ENCODE measurements at places on chromosomes 11 and 22. TPM values are rescaled to one million over a fixed set of nuclear protein-coding genes. Genes with fewer than 3 reads are reported as not detected.
A peak's percentile ranks its signal among the peaks of the same experiment; 100 is the strongest.

Gene CABP4
- total RNA-seq: 4.2 TPM

DNA sequence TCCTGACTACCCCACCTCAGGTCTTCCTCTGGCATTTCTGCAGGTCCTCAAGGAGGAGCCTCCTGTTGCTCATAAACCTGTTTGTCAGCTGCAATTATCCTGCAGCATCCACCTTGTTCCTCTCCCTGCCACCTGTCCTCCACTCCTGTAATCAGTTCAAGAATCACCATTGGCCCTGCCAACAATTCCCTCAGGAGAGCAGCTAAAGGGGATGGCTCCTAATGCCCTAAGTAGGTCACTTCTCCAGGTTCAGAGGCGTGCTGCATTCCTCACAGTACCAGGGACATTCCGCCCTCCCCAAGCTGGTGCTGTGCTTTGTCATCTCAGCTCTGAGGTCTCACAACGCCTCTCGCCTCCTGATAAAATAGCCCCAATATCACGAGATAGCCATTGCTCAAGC, 2.1 kb downstream of the CLDN25 start:
- no peak for DNase-seq

Gene KCNJ11
- total RNA-seq: 17.1 TPM

Gene RAG2
- not detected for total RNA-seq

- DNase-seq: peak; percentile 89
Measured at GRCh38 chr11:125263268-125263790, 98.8 kb downstream of the PKNOX2 start.

Gene MMP12
- total RNA-seq: 0.16 TPM

DNA sequence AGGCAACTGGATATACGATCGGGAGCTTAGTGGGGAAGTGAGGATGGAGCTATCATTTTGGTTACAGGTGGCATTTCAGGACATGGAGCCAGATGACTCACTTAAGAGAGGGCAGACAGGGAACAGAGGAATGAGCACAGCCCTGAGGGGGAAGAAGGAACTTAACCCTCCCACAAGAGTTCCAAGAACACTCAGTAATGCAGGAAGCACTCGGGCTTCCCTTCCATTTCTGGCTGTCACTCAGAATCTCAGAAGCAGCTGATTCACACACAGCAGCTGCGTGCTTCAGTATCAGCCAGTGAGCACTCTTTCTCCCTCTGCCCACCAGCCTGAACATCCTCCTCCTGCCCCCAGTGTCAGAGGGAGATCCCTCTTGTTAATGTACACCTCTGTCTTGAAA, 34.8 kb downstream of the EFCAB6 start:
- no peak for DNase-seq

Gene OR9Q1
- not detected for total RNA-seq

- DNase-seq: no peak
Measured at GRCh38 chr11:88100151-88100550, 75.1 kb downstream of the RAB38 start.

- DNase-seq: no peak
Measured at GRCh38 chr11:46554213-46555147, 39.3 kb downstream of the AMBRA1 start.

Gene OLFML1
- total RNA-seq: 4.8 TPM

DNA sequence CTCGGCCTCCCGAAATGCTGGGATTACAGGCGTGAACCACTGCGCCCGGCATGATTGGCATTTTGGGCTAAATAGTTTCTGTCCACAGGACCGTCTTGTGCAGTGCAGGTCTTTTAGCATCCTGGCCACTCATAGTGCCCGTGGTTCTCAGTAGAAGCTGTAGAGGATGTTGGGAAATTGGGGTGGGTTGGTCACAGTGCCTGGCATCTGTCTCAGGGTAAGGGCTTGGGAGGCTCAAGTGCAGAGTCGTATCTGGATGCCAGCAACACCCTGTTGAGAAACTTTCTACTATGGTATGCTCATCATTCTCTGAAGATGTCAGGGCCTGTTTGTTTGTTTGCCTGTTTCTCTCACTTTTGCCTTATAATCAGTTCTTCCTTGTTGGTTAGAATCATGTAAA, 21.9 kb downstream of the UBE2L3 start:
- DNase-seq: no peak

Gene CCDC34
- 2.1 TPM for total RNA-seq

GRCh38 chr22:24444251-24444650, 16.9 kb downstream of the ADORA2A start:
- DNase-seq: no peak

Gene MAPK8IP1
- total RNA-seq: 7.7 TPM

Gene SDHD
- 314 TPM for total RNA-seq

Gene CTTN
- 133 TPM for total RNA-seq

- DNase-seq: no peak
Measured at GRCh38 chr22:18145676-18146388, 4.1 kb upstream of the USP18 start.

Gene CHRNA10
- total RNA-seq: 0.50 TPM

Gene CARD16
- 3.9 TPM for total RNA-seq

DNA sequence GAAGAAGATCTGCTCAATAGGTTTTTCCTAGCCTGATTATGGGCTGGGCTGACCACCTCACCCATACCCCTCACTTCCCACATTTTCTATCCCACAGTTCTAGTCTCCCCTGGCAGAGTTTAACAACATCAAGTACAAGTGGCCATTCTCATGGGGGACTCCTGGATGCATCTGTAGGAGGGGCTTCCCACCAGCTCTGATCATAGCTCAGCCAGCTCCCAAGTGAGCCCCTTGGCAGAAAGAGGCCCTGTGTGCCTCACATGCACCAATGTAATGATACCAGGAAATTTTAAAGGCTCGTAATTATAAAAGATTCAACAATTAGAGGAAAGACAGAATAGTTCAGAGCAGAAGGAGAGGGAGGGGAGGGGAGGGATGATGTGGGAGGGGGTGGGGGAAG, 144.2 kb upstream of the SYT13 start:
- DNase-seq: no peak

DNA sequence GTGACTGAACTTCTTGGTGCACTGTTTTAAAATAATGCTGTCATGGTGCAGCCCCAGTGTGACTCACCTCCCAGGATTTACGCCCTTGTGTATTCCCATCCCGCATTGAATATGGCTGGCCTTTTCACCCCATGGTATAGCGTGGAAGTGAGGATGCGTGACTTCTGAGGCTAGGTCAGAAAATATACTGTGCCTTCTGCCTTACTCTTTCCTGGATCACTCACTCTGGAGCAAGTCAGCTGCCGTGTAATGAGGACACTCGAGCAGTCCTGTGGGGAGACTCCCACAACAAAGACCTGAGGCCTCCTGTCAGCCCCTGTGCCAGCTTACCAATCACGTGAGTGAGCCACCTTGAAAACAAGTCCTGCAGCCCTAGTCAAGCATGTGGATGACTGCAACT, 471.9 kb upstream of the KIRREL3 start:
- DNase-seq: no peak

DNA sequence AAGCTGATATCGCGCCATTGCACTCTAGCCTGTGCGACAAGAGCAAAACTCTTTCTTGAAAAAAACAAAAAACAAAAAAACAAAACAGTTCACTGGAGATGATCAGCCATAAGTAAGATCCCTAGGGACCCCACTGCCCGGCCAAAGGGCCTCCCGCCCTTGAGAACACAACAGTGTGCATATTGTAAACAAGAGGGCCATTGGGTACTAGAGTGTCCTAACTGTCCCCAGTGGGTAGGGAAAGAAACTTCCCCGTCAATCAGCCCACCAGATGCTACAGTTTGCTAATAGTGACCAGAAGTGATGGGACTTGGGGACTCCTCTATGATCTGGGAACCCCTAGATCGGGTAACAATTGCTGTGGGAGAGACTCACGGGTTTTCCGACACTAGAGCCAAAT, 3.7 kb upstream of the ACY3 start:
- no peak for DNase-seq

DNA sequence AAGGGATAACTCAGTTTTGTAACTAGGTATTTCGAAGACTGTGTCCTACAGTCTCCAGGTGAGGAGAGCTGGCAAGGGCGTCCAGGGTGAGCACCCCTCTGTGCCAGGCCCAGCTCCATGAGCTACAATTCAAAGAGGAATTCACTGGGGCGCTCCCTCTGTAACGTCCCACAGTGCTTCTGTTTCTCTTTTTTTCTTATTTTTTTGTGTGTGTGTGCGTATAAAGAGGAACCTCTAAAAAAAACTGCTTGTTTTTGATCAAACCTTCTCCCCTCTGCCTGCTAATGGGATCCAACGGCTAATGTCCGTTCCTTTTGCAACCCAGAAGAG, 17.1 kb downstream of the ASCC2 start:
- DNase-seq: no peak

DNA sequence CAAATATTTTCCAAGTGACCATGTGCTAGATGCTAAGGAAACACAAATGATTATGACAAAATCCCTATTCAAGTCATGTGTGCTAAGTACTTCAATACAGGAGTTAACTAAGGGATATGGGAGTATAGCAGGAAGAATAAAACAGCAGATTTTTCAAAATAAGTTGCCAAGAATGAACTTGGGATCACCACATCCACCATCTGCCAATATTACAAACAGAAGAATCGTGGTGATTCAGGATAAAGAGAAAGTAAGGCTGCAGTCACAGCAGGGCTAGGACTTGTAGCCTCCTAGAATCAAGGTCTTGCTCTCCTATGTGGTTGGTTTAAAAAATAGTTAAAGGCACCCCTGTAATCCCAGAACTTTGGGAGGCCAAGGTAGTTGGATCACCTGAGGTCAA, 34.3 kb downstream of the MRTFA start:
- DNase-seq: no peak

Gene TEF
- total RNA-seq: 10.6 TPM

- DNase-seq: no peak
Measured at GRCh38 chr11:115802641-115803040, 298.4 kb upstream of the CADM1 start.

Gene LIMK2
- 7.1 TPM for total RNA-seq

- no peak for DNase-seq
Measured at GRCh38 chr11:68893282-68893681, 10.3 kb downstream of the MRPL21 start.

GRCh38 chr11:72037554-72038311, 39.0 kb downstream of the IL18BP start:
- peak; percentile 43 for DNase-seq

Gene DDX25
- not detected for total RNA-seq

Gene KCNJ1
- total RNA-seq: not detected

DNA sequence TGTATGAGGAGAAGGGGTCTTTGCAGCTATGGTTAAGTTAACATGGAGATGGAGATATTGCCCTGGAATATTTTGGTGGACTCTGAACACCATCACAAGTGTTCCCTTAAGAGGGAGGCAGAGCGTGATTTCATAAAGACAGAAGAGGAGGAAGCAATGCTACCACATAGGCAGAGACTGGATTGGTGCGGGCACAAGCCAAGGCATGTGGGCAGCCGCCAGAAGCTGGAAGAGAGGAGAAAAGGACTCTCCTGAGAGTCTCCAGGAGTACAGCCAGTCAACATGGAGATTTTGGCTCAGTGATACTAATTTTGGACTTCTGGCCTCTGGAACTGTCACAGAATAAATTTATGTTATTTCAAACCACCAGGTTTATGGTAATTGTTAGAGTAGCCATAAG, 231.6 kb downstream of the OPCML start:
- no peak for DNase-seq

GRCh38 chr11:78085972-78086371, 6.3 kb upstream of the NDUFC2 start:
- DNase-seq: no peak

Gene NUMA1
- 101 TPM for total RNA-seq

DNA sequence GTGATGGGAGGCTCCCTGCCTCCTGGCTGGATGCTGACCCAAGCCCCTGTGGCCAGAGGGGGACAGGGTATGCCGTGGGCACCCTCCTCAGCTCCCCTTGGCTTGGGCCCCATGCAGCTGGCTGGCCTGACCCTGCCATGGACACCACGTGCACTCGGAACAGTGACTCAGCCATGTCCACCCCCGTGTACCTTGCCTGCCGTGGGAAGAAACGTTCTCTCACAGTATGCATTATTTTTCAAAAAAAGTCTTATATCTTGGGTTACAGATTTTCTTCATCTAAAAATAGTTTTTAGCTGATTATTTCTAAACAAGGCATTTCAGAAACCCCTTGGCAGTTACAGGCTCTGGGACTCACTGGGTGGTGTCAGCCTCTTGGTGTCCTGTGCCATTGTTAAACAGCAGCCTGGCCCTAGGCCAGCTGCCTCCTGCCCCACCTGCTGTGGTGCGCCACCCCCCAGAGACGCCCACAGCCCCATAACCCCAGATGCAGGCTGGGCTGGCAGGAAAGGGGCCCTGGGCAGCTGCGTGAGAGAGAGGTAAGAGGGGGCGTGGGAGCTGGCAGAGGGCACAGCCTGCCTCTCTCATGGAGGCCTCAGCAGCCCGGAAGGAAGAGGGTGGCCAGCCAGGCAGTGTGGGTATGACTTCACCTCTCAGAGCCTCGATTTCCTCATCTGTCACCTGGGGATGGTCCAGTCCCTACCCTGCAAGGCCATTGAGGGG, 99.8 kb downstream of the MORC2 start:
- DNase-seq: peak; percentile 42

- no peak for DNase-seq
Measured at GRCh38 chr11:113721462-113722066, 15.5 kb upstream of the TMPRSS5 start.

DNA sequence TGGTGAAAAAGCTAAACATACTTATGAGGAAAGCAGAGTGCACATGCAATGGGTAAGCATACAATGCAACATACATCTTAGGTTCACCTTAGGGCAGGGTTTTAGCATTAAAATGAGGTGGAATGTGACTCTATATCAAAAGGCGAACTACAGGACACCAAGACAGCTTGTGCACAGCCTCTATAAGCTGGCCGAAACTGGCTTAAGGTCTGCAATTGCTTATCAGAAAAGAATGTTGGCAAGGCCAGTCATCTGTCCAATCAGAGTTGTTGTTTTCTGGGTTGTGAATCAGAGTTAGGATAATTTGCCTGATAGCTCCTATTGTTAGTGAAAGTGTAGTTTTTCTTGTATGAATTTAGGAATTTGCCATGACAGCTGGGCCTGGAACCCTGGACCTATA, 76.5 kb downstream of the LRRC4C start:
- DNase-seq: no peak

- DNase-seq: no peak
Measured at GRCh38 chr11:10638316-10638925, 55.1 kb downstream of the IRAG1 start.

DNA sequence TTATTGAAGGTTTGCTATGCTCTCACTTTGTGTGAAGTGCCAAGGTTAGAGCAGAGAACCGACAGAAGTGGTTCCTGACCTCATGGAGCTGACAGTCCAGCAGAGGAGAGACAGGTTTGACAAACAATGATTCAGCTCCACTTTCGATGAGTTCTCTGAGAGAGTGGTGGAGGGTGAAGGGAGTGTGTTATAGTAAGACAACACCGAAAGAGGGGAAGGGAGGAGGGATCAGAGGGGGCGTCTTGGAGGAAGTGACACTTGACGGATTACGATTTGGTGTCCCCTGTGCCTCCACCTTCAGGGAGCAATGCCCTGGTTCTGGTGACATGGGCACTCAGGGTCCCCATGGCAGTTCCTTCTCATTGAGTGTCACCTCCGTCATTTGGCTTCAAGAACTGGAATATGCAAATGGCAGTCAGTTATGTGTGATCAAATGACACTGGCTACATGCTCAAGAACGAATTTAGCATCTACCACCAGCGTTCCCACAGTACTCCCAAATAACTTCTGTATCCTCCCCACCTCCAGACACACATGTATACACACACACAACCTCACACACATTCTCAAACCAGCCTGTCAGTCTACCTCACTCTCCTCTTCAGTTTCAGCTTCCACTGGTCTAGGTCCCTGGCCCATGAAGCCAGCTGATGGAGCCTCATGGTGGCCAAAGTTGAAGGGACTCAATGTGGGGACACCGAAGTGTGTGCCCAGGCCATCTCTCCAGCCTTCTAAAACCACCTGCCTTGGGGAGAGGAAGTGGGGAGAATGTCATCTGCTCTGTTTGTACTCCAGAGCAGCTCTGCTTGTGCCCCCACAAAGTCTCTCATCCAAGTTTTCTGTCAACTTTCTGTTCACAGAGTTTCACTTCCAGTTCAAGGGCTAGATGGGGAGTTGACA, 31.4 kb upstream of the NUP160 start:
- no peak for DNase-seq

All from heart left ventricle (tissue), 16 donors.